ENCODE measurements at places on chromosomes 11 and 22.

GRCh38 chr11:117702946-117703598, 93.9 kb downstream of the DSCAML1 start:
- DNase-seq: no peak

GRCh38 chr22:48106715-48107259, 1344.3 kb downstream of the TBC1D22A start:
- no peak for DNase-seq

DNA sequence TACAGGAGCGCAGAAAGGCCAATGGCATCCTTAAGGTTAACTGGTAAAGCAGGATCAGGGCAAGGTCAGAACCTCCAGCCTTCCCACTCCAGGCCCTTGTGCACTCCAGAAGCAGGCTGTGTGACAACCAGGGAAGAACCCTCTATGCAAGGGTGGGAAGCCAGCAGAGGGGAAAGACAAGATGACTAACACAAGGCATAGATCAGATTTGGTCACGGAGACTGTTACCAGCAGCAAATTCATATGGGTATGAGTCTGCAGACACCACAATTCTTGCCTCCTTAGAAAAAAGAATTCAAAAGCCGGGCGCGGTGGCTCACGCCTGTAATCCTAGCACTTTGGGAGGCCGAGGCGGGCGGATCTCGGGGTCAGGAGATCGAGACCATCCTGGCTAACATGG, 39.8 kb upstream of the MTNR1B start:
- no peak for DNase-seq

DNA sequence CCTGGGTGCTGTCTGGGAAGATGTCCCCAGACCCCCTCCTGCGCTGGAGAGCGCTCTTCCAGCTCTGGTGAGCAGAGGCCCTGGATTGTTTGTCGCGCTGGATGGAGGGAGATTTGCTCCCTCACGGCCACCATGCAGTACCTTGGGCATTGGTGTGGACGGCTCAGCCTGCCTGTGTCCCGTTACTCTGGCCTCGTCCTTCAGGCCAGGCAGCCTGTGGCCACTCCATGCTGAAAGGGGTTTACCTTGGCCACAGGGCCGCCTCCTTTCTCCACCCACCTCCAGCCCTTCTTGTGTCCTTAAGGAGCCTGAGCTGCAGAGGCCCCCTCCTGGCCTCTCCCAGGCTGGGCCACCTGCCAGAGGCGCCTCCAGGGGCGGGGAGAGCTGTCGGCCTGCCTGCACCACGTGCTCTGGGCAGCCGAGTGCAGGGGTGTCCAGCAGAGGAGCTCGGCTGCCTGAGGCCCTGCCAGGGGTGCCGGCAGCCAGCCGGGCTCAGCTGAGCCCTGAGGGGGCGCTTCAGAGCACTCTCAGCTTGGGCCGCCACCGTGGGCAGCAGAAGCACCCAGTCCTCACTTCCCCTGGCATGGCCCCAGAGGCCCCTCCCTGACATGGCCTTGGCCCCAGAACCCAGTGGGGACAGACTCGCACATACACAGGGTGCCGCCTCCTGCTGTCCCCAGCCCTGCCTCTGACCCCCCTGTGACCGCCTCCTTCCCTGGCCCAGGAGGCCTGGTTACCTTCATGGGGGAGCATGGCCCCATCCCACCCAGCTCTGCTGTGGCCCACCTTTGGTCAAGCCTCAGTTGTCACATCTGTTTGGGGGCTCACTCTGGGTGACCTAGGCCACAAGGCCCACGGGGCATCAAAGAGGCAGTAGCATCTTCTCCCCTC, 3.4 kb downstream of the CCND1 start:
- peak; percentile 83 for DNase-seq

GRCh38 chr11:65524741-65525545, at the start of gene SCYL1:
Gene SCYL1 (plus strand): TSS chr11:65525083. CDS start chr11:65525154, 71 bp downstream.
- DNase-seq: peak; percentile 88

DNA sequence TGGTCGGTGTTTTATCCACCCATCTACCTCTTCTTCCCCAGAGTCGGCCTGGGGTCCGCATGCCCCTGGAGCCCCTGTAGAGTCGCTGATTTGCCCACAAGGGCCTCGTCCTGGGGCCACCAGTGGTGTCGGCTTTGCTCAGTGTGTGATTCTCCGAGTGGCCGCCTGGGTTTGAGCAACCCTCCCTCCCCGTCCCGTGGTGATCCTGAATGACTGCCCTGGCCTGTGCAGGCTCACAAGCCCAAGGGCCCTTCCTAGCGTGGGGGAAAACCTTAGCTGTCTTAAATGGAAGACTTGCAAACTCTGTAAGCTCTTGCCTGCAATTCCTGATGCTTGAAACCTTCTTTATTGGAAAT, 128.3 kb downstream of the OSBP2 start:
- no peak for DNase-seq

GRCh38 chr22:42132457-42132856, 1.8 kb upstream of the CYP2D6 start:
- no peak for DNase-seq

DNA sequence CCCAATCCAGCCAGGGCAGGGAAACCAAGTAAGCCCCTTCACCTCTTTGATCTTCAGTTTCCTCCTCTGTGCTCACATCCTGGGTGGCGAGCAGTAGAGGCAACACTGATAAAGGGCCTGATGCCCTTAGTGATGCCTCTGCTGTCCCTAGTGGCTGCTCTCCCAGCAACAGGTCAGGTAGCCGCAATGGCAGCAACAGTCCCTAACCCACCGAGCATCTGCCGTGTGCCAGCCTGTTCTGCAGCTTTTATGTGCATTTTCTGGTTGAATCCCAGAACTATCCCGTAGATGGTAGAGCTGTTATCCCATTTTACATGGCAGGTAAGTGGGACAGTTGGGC, 5.2 kb downstream of the SCYL1 start:
- no peak for DNase-seq

DNA sequence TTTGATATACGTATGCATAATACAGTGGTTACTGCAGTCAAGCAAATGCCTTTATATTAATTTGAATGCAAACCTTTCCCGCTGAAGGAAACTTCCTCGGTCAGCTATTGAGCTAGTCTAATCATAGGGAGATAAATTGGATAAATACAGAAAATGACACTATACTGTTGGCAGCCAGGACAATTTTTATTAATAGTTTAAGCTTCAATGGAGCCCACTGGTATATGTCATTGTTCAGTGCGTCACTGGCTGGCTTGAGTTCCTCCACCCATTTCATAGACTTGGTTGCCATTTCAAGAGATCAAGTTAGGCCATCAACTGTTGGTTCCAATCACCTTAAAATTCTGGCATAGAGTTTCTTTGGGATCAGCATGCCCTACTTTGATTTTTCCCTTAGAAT, 32.5 kb upstream of the DNAJB7 start:
- no peak for DNase-seq

- no peak for DNase-seq
Measured at GRCh38 chr22:41364955-41365354, 16.8 kb upstream of the TEF start.

- DNase-seq: no peak
Measured at GRCh38 chr11:1205987-1206331, 16.9 kb upstream of the MUC5B start.

- no peak for DNase-seq
Measured at GRCh38 chr11:31141789-31142188, 227.8 kb downstream of the DCDC1 start.

GRCh38 chr11:70315716-70316115, 45.2 kb downstream of the PPFIA1 start:
- DNase-seq: no peak

DNA sequence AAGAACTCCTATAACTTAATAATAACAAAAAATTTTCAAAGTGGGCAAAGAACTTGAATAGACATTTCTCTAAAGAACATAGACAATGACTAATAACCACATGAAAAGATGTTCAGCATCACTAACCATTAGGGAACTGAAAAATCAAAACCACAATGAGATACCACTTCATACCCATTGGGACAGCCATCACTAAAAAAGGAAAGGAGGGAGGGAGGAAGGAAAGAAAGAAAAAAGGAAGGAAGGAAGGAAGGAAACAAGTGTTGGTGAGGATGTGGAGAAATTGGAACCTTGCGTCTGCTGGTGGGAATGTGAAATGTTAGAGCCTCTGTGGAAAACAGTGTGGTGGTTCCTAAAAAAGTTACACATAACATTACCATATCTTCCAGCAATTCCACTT, 55.8 kb downstream of the MS4A13 start:
- DNase-seq: no peak

- DNase-seq: no peak
Measured at GRCh38 chr11:3130269-3131071, 34.6 kb downstream of the OSBPL5 start.

DNA sequence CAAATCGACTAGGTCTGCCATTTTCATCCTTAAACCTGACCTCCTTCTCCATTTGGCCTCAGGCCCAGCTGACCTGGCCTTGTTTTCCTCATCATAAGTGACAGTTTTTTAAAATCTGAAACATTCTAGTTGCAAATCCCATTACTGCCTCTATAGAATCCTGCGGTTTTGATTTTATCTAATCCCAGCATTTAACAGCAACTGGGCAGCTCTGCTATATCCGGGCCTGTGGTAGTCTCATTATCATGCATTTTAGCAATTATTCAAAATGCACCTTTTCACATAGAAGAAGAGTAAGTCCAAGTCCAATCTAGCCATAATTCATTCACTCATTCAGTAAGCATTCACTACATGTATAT, 28.6 kb upstream of the BIRC3 start:
- DNase-seq: no peak

- DNase-seq: no peak
Measured at GRCh38 chr11:15599376-15599775, 484.7 kb downstream of the INSC start.

DNA sequence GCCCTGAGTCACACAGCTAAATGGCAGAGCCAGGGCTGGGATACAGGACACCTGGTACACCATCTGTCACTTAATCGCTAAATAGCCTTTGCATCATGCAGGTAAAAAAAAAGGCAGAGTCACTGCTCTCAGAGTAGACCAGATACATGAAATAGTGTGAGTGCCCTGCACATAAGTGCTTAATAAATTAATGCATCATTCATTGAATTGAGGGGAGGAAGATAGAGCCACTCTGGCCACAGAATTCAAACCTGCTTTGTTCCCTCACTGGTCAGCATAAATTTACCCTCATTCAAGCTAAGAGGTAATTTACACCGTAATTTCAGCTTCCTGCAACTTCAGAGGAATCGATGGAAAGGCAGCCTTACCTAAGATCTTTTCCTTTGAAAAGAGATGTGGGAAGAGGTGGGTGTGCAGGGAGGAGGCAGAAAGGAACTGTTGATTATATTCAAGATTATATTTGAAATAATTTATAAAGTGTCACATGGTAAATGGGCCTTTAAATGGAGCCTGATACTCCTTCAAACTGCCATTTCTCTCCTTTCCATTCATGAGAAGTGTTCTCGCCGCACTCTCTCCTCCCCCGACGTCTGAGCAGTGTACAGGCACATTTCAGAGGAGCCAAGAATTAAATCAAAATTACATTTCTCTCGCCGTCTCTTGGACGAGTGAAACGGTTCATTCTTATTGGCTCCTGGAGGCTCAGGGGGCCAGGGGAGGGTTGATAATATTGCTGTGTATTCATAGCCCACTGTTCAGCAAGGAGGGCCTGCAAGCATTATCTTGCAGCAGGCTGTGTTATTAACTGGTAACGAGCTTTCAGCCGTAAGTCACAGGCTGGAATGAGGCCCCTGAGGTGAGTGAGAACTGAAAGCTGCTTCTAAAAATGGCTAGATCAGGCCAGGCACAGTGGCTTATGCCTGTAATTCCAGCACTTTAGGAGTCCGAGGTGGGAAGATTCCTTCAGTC, 52.2 kb upstream of the HMGXB4 start:
- DNase-seq: no peak

DNA sequence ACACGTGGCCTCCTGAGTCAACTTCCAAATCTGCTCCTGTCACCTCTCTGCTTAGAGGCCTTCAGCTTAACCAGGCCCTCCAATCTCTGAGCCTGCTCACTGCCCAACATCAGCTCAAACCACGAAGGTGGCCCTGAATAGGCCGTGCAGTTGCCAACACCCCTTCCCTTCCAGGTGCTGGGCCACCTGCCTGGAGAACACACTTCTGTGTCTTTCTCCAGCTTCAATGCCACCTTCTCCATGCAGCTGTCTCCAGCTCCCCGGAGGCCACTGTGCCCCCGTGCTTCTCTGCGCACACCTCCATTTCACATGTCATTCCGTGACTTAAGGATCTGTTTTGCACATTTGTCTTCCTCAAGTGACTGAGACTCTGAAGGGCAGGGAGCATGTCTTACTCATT, 5.3 kb downstream of the RELA start:
- no peak for DNase-seq

DNA sequence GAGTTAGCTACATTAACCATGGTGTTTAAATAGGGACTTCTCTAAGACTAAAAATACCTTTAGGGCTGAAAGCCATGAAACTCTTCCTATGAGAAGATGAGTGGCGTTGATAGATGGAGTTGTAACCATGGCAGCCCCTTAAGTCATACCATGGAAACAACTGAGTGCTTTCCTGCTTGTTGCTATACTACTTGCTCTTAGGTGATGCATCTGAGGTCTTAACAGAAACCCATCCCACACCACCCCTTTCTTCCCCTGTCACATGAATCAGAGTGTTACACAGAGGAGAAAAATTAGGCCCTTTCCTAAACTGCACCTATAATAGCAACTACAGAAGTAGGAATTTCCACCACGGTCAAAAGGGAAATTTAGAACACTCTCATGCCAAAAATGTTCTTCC, 64.3 kb upstream of the ZC3H12C start:
- DNase-seq: no peak

GRCh38 chr11:15897211-15897960, 459.0 kb downstream of the SOX6 start:
- DNase-seq: peak; percentile 63

DNA sequence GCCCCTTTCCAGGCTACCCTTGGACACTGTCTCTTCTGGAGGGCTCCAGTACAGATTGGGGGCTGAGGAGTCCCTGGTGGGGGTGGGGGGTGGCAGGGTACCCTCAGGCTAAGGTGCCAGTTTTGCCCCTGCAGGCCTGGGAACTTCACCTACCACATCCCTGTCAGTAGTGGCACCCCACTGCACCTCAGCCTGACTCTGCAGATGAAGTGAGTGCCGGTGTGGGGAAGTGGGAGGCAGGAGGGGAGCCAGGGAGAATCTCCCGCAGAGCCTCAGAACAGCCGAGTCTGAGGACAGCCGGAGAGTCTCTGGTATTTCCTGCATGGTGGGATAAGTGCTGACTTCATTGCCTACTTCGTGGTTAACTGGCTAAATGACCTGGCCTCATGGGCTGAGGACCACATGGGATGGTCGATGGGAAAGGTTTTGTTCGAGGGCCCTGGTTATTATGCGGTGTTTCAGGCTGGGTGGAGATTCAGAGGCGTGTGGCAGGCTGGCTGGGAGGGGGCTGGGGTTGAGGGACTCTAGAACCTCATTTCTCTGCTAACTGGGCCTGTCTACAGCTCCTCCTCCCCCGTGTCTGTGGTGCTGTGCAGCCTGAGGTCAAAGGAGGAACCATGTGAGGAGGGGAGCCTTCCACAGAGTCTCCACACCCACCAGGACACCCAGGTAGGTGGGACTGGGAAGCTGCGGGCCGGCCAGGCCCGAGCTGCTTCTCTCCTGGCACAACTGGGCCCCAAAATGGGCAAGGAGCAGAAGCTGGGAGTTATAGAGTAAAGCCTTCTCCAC, 8.5 kb downstream of the TMEM258 start:
- peak; percentile 59 for DNase-seq

Data from fibroblast of skin of scalp (primary cell).